ENCODE measurements at places on chromosomes 1 and 21.

DNA sequence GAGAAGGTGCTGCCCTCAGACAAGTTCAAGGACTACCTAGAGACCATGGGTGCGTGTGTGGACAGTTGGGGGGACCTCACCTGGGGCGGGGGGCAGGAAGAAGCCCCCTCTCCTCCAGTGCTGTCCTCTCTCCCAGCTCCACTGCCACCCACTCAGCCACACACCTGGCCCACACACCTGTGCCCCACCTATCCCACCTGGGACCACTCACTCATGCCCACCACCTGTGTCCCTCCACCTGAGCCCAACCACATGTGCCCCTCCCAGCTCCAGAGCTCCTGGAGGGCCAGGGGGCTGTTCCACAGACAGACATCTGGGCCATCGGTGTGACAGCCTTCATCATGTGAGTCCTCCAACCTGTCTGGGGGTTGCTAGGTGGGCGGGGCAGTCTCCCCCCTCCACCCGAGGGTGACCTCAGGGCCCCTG, 29.0 kb downstream of the TRIM11 start:
- DNase-seq = no peak

- no peak for DNase-seq
Observed at GRCh38 chr1:21378705-21379494, 61.0 kb upstream of the NBPF3 start.

DNA sequence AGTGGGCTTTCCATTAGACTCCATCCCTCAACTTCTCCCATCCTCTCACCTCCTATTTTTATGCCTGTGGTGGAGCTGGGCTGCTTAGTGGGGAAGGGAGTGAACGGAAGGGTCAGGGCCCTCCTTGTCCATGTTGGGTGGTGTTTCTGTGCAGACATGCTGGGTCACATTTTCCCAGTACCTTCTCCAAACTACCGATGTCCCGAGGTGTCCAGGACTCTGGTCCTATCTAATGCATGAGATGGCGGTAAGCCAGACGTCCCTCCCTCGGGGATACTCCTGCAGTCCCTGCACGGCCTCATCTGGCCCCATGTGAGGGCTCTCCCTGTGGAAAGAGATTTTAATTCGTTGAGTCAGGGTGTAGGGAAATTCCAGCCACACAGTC, 61.0 kb downstream of the OBSCN start:
- no peak for DNase-seq

DNA sequence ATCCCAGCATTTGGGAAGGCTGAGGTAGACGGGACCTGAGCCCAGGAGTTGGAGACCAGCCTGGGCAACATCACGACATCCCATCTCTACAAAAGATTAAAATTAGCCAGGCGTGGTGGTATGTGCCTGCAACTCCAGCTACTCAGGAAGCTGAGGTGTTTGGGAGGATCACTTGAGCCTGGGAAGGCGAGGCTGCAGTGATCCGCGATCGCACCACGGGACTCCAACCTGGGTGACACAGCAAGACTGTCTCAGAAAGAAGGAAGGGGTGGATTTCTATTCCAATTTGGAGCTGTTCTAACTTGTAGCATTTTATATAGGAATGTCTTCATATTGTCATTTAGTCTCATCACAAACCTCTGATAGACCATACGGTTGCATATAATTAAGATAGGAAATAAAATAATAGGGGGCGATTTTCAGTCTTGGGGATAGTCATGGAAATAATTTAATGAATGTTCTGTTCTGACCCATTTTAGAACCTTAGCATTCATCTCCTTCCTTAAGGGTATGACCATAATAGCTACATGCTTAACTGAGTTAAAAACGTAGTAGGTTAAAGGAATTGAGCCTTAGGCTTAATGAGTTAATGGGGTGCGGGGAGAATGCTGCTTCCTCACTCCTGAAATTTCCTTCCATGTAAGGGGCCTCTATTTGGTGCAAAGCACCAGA, 93.1 kb downstream of the ADCY10 start:
- DNase-seq = peak; percentile 36

- DNase-seq = no peak
Observed at GRCh38 chr1:31154000-31154631, 85.6 kb downstream of the NKAIN1 start.

- no peak for DNase-seq
Observed at GRCh38 chr1:198491028-198491427, 49.5 kb downstream of the ATP6V1G3 start.

All from NCI-H226 (cell line).